ENCODE measurements at places on chromosomes 11 and 22.

- no peak for DNase-seq
Observed at GRCh38 chr11:83502041-83502440, 215.9 kb upstream of the CCDC90B start.

DNA sequence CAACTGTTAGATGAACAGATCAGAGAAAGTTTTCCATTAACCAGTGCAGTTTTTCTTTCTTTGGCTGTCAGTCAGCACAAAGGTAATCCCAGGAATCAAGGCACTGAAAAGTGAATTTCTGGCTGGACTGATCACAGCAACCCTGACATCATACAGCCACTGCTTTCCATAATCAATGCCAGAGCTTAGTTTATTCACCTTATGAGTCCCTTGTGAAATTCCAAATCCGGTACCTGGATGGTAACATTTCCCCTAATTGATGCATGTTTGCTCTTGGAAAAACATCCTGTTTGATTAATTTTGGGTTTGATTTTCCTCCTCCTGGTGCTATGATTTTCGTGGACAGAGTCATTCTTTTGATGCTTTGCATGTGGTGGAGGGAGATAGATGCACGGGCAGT lies 319.8 kb downstream of the INSC start:
- DNase-seq, result no peak

DNA sequence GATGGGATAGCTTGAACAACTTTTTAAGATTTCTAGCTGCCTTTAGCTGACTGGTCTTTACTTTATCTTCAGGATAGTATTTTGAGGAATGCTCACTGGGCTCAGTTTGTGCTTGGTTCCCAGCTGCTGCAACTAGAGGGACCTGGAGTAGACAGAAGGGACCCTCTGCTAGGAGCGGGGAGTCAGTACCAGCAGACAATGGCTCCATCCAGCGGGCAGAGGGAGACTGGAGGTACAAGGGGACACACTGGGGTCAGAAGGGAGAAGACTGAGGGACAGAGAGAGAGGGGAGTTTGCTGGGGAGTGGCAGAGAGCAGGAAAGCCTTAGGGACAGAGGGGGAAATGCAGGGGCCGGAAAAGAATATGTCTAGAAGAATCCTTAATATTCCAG lies 22.0 kb upstream of the ACER3 start:
- no peak for DNase-seq

- no peak for DNase-seq
Observed at GRCh38 chr22:38080850-38081635, 2.9 kb downstream of the SLC16A8 start.

- no peak for DNase-seq
Observed at GRCh38 chr11:44835938-44836337, 109.2 kb downstream of the TSPAN18 start.

Data from stimulated activated CD8-positive, alpha-beta memory T cell treated with anti-CD3 and anti-CD28 coated beads, Interleukin-7, amount 100 ng/mL, for 48 hours (primary cell).